ENCODE measurements at places on chromosomes 6 and 20.
A peak's percentile ranks its signal among the peaks of the same experiment; 100 is the strongest.

- no peak for DNase-seq
Measured at GRCh38 chr6:125512621-125513020, 210.9 kb upstream of the HDDC2 start.

DNA sequence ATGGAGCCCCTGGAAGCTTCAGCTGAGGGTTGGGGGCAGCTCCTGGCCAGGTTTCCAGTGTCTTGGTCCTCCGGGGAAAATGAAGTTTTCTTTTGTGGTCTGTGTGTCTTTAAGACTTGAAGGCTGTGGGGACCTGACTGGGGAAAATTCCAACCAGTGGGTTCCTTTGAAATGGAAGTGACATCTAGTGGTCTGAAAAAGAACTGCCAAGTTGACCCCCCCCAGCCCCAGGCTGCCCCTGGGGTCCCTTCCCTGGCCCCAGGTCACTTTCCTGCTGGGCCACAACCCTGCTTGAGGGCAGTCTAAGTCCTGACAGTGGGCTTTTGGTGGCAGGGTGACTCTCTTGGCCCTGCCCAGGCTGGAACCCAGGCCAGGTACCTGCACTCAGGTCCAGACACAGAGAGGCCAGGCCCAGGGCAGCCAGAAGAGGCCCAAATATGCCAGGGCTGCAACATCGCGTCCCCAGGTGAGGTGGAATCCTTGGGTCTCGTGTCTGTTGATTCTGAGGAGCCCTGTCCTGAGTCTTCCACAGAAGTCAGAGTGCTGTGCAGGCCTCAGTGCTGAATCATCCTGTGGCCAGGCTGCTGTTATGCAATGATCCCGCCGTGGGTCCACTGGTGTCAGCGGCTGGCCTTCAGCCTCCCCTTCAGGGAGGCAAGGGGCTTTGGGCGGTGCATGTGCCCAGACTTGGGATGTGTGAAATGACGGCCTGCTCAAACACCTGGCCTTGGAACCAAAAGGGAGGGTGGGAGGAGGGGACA is 68.4 kb downstream of the VEGFA start:
- peak; percentile 61 for DNase-seq

DNA sequence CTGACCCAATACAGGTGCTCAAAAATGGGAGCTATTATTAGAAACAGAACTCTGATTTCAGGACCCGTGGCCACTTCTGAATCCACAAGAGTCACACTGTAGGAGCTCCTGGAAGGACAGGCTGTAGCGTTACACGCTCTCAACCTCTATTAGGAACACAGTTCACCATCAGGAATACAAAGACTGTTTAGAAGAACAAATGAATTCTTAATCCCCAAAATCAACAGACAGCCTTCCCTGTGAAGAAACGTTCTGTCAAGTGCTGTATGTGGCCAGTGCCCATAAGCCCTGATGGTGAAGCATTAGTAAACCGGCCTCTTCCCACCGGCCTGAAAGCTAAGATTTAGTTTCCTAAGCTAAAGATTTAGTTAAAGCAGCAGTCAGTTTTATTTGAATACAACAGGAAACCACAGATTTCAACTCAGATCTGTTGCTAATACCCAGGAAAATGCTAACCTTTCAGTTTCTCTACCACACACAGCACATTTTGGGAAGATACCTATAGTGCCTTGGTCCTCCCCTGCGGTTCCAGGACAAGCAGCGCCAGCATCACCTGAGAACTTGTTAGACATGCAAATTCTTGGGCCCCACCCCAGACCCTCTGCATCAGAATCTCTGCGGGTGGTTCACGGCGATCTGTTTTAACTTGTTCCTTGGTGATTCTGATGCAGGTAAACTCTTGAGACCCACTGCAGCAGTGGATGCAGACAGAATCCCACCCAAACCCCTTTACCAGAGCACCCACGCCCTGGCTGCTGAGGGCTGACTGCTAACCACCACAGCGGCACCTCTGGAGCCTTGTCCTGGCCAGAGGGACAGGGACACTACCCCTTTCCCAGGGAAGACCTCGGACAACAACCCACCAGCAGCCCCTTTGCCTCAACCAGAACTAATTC is 33.4 kb downstream of the MTRES1 start:
- no peak for DNase-seq

GRCh38 chr6:116564921-116565872 is 6.1 kb upstream of the RWDD1 start:
- no peak for DNase-seq

DNA sequence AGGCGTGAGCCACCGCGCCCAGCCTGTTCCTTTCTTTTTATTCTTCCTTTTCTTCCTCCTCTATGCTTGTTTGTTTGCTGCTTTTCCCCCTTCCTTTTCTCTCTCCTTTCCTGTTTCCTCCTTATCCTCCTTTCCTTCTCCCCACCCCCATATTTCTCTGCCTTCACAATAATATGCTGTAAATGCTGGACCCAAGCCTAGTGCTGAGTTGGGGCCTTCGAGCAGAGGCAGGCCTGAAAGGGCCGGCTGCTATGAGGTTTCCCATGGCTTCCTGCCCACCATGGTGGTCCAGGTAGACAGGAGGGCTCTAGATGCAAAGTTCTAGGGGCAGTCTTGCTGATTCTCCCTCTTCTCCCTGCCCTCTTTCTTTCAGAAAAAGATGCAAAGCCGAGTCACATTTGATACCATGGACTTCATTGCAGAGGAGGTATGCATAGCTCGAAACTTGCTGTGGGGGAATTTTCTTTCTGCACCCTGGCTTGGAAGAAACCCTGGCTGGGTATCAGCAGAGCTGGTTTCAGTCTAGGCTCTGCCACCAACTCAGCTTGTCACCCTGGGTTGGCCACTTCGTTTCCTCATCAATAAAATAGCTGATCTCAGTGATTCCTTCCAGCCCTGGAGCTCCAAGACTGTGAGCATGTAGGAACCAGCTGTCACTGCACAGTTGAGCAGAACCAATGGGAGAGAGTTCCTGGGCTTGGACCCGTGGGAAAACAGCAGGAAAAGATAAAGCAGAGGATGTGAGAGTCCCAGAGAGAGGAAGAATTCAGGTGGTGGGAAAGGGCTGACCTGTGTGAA is 7.4 kb downstream of the CNBD2 start:
- DNase-seq, result no peak
